ENCODE measurements at places on chromosomes 7 and 10. TPM values are rescaled to one million over a fixed set of nuclear protein-coding genes. Genes with fewer than 3 reads are reported as not detected.

DNA sequence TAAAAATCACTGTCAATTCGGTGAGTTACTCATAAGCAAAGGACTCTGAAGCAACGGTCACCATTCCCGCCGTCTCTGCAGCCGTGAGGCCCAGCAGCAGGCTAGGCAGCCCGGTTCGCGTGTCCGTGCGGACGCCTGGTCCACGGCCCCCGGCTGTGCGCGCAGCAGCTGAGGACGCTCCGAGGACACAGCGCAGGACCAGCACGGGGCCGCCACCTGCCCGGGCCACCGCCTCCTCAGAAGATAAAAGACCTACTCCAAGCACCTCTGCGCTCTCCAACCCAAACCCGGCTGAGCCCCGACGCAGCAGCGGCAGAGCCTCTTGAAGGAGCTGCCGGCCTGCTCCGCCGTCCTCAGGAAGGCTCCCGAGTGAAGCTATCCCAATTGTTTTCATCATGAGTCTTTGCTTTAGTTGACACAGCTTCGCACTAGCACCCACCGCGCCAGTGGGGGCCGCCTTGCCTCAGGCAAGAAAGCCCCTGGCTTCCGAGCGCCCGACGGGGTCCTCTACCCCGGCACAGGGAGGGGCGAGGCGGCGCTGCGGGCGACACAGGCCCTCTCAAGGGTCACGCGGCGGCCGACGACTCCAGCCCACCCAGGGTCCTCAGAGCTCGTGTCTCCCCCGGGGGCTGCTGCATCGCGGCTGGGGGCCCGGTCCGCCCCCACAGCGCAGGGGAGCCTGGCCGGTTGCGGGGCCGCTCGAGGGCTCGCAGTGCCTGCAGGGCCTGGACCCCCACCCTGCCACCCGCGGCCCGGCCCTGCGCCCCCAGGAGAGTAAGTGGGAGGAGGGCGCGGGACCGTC is 16.9 kb upstream of the GPR146 start:
- DNase-seq = no peak

Gene FAM180A
- polyA plus RNA-seq = not detected

Gene METTL27
- 12.2 TPM for polyA plus RNA-seq

Gene TMEM176A
- 80.7 TPM for polyA plus RNA-seq

DNA sequence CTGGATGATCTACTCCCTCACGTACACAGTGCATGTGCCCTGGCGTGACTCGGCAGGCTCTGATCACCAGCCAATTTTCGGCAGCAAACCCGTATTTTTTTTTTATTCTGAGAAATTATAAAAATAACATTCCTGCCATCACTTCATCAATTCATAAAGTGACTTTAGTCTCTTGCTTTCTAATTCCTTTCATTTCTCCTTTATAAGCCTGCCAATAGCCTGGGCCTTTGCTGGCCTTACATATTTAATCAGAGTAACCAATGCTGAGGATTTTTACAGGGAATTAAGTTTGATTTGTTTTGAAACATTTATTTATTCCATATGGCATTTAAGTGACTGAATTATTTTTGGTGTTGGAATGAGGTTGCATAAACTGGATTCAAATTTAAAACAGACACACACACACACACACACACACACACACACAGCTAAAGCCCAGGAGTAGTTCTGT is 140.8 kb downstream of the ETV1 start:
- no peak for DNase-seq

Gene EPO
- 0.11 TPM for polyA plus RNA-seq

All from right renal cortex interstitium (tissue), 3 donors.